Activated naive CD4-positive, alpha-beta T cell treated with anti-CD3 and anti-CD28 coated beads, Interleukin-2, amount 50 U/mL, for 72 hours (primary cell): ENCODE measurements at places on chromosomes 3 and 15. TPM values are rescaled to one million over a fixed set of nuclear protein-coding genes. Genes with fewer than 3 reads are reported as not detected.

SLC15A2 gene
- 5.0 TPM for total RNA-seq

CCDC54 gene
- not detected for total RNA-seq

GPD1L gene
- total RNA-seq, result 13.6 TPM

MAP1A gene
- total RNA-seq, result 0.84 TPM

KIF15 gene
- 39.5 TPM for total RNA-seq

GOLGA8T gene
- total RNA-seq, result 0.49 TPM

ARGFX gene
- not detected for total RNA-seq

ACTC1 gene
- not detected for total RNA-seq

MESP1 gene
- total RNA-seq, result 3.0 TPM

ILDR1 gene
- not detected for total RNA-seq

MANF gene
- 93.6 TPM for total RNA-seq

KBTBD12 gene
- not detected for total RNA-seq

ZFYVE19 gene
- 26.6 TPM for total RNA-seq

FBXW12 gene
- total RNA-seq, result not detected
